ENCODE measurements at places on chromosomes 13 and 19.
A peak's percentile ranks its signal among the peaks of the same experiment; 100 is the strongest.

- DNase-seq, result no peak
Observed at GRCh38 chr13:26307701-26308100, 53.8 kb downstream of the CDK8 start.

- no peak for DNase-seq
Observed at GRCh38 chr19:13015361-13016223, 20.3 kb downstream of the NFIX start.

- DNase-seq, result no peak
Observed at GRCh38 chr13:89568276-89568675, 1779.2 kb upstream of the MIR17HG start.

DNA sequence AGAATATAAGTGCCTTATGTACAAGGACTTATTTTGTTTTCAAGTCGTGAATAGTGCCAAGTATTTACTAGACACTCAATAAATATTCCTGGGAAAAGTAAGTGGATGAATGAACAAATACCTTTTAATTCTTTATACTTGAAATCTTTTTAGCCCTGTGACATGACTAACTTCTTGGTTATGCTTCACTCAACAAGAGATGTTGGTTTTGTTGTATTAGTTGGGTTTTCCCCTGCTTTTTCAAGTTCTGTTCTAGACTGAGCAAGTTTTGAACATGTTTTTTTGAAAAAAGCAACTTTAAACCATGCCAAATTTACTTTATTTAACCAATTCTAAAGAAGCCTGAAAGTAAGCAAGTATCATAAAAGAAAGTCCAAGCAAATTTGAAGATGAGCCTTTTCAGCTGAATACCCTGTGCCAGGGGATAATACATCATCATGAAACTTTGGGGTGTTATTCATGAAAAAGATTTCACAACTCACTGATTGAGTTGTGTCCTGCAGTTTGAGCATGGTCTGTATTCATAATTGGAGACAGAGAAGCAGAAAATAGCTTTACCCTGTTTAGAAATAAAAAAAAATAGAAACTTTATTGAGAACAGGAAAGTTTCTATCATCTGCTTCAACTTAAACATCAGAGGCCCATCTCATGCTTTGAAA lies 11.1 kb downstream of the LMO7 start:
- no peak for DNase-seq

DNA sequence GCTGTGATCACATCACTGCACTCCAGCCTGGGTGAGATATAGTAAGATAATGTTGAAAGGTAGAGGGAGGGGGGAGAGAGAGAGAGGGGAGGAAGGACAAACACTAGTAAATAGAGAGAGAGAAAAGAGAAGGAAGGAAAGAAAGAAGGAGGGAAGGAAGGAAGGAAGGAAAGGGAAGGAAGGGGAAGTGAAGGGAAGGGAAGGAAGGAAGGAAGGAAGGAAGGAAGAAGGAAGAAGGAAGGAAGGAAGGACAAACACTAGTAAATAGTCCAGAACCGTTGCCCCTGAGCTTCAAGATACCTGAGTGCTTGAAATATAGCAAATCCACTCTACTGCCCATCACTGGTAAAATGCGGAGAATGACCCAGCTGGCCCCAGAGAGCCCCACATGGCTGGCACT lies 156.5 kb upstream of the ZNF507 start:
- DNase-seq, result no peak

- DNase-seq, result no peak
Observed at GRCh38 chr19:28289295-28290063, 923.5 kb downstream of the UQCRFS1 start.

- DNase-seq, result no peak
Observed at GRCh38 chr19:2986951-2987524, 9.7 kb downstream of the TLE6 start.

- DNase-seq, result no peak
Observed at GRCh38 chr19:30276883-30277280, 95.3 kb upstream of the ZNF536 start.

DNA sequence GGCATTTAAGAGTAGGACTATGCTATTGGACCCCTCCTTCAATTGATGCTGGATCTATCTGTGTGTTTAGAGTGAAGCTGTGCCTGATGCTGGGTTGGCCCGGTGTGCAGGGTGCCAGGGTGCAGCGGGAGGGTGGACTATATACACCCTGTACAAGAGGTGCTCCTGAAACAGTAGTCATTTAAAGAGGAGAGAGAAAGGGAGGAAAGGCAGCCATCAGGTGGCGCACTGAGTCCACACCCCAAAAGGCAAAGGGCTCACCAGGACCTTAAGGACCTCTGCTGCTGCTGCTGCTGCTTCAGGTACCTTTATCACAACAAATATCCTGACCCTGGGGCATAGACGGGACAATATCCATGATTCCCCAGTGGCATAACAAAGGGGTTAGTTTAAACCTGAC lies 39.4 kb downstream of the ZNF136 start:
- peak; percentile 59 for DNase-seq

- DNase-seq, result no peak
Observed at GRCh38 chr19:8259922-8260247, 48.3 kb downstream of the CD320 start.

DNA sequence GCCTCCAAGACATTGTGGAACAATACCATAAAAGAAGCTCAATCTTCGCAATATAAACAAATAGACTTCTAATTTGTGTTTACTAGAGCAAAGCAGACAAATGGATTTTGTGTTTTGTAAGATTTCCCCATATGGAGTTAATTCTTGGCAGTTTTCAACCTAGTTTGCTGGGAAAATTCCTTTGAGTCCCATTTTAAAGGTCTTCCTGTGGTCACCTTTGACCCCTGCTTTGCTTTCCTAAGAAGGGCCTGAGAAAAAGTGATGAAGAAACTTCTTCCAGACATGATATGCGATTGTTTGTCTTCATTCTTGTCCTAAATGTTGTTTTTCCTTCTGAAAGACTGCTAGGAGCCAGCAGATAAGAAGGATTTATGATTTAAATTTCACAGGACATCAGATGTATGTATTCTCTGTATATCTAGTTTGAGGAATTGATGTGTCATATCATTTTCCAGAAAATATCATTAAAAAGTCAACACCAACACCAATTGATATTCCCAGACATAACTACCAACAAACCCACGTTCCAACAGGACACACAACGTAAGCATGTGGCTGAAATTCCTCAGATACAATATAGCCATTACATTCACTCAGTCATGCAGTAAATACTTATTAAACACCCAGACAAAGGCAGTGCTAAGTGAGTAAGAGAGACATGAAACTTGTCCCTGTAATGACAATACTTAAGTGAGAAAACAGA lies 276.4 kb downstream of the LHFPL6 start:
- DNase-seq, result no peak

DNA sequence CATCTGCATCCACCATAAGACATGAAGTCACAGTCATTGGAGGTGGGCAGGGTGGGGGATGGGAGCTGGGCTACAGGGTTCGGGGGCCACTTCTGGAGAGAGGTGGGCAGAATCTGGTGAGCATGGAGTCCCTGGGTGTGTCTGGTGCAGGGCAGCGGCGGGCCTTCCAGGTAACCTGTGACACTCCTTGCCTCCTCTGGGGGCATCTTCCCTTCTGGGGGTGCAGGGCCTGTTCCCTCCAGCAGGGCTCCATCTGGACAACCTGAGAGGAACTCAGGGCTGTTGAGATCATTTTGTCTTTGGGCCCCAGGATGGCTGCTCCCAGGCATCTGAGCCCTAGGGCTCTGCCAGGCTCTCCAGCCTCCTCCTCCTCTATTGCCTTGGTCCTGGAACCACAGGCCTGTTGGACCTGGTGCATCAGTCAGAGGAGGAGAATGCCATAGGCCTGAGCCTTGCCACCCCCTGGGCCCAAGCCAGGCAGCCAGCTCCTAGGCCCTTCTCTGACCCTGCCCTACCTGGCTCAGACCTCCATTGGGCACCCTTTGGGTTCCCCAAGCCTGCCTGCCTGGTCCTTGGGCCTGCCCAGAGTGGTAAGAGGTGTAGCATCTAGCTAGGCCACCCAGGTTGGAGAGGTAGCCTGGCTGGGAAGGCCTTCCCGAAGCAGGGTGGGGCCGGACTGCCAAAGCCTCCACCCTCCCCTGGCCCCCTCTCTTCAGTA lies 13.4 kb downstream of the LYL1 start:
- DNase-seq, result no peak

DNA sequence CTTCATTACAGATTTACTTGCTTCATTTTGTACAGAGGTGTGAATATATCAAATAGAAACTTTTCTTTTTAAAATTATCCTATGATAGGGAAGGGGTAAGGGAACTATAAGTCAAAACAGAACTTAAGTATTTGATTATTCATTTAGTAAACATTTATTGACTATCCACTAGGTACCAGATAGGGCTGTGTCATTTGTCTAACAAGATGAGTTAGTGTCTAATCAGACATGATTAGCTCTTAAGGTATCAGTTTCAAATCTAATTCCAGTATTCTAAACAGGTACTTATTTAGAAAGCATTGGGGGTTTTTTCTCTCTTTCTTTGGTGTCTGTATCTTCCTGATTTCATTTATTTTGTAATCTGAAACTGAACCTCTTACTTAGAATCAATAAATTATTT lies 32.2 kb downstream of the CDADC1 start:
- DNase-seq, result no peak

GRCh38 chr13:106513025-106513983 lies 22.2 kb downstream of the EFNB2 start:
- no peak for DNase-seq

DNA sequence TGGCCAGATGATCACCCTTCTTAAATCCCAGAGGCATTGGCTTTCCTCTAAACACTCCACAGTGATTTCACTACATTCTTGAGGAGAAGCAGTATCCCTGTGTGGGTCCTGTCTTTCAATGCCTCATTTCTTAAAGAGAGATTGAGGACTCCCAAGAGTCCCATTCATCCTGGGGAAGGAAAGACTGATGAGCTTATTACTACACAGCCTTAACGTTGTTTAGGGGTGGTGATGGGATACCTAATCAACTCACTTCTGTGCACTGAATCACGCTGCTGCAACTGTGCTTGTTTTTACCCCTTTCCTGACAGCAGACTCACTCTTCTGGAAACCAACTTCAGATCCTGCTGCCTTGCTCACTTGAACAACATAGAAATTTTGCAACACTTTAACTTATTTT lies 203.1 kb downstream of the RGCC start:
- no peak for DNase-seq

- no peak for DNase-seq
Observed at GRCh38 chr19:43597876-43598275, 1.5 kb downstream of the ZNF576 start.

GRCh38 chr19:36093687-36094086 lies 17.3 kb upstream of the OVOL3 start:
- no peak for DNase-seq

- DNase-seq, result no peak
Observed at GRCh38 chr13:95239283-95239682, 62.0 kb downstream of the ABCC4 start.

DNA sequence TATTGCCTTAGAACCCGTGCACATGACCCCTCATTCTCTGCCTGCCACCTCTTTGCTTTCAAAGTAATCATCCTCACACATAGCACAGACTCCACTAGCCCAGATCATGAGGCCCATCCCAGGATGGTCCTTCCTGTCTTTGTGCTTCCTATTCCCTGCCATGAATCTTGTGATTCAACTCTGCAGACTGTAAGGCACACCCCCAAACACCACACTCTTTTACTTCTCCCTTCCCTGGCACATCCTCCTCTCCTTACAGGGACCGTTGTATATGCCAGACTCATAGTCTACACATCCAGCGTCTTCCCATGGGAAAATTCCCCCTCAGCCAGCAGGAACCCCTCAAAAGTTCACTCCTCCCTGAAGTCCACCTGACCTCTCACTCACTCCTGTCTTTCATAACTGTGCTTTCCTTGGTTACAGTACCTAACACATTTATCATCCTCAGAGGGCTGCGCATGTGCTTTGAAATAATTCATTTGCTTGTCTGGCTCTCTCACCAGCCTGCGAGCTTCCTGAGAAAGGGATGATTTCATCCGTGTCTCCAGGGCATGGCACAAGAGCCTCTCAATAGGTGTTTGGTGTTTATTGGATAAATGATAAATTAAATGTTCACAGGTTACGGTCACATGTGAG lies 26.8 kb upstream of the LRCH1 start:
- no peak for DNase-seq

DNA sequence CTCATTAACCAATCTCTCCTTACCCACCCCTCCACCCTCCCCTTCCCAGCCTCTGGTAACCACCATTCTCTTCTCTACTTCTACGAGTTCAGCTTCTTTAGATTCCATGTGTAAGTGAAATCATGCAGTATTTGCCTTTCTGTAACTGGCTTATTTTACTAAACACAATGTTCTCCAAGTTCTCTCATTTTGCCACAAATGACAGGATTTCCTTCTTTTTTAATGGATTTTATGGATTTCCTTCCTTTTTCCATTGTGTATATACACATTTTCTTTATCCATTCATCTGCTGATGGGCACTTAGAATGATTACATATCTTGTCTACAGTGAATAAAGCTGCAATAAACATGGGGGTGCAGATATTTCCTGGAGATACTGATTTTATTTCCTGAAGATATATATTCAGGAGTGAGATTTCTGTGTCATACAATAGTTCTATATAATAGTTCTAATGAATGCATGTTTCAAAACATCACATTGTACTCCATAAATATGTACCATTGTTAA lies 20.2 kb downstream of the KCTD12 start:
- DNase-seq, result no peak

DNA sequence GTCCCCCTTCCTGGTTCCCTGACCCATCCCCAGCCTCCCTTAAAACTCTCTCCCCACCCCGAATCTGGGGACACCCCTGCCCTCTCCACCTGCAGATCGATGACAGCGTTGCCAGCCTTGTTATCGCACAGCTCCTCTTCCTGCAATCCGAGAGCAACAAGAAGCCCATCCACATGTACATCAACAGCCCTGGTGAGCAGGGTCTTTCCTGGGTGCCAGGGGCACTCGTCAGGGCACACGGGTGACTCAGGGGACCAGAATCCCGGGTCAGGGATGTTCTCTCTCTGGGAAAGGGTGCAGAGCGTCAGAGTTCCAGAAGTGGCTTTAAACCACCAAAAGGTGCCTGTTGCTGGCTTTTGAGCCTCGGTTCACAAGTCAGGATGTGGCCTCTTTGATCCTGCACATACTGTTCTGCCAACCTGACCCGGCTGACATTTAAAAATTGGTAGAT lies 1.0 kb downstream of the CLPP start:
- peak; percentile 35 for DNase-seq

DNA sequence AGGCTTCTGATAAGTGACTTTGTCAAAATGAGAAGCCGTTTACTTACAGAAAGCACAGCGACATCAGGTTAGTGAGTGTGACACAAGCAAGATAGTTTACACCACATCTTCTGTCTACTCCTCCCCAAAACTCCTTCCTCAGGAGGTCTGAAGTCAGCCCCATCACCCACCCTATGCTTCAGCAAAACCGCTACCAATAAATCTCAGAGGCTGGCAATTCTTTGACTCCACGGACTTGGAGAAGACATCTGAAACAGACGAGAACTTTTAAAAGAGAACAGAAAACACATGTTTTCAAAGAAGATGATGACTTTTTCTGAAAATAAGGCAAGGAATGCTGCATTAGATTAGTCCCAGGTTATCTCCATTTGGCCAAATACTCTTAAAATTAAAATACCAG lies 261.1 kb downstream of the TBC1D4 start:
- DNase-seq, result no peak

GRCh38 chr13:61935710-61936109 lies 520.1 kb upstream of the PCDH20 start:
- DNase-seq, result no peak

GRCh38 chr19:27759896-27760295 lies 1453.1 kb downstream of the UQCRFS1 start:
- no peak for DNase-seq

All from activated naive CD8-positive, alpha-beta T cell treated with anti-CD3 and anti-CD28 coated beads, Interleukin-2, amount 50 U/mL, for 24 hours (primary cell).